CD4-positive, alpha-beta T cell treated with Interleukin-17A for 1 hour (primary cell): ENCODE measurements at places on chromosomes 2 and 18.

GRCh38 chr18:46037512-46038305, 34.4 kb downstream of the PSTPIP2 start:
- DNase-seq: no peak

DNA sequence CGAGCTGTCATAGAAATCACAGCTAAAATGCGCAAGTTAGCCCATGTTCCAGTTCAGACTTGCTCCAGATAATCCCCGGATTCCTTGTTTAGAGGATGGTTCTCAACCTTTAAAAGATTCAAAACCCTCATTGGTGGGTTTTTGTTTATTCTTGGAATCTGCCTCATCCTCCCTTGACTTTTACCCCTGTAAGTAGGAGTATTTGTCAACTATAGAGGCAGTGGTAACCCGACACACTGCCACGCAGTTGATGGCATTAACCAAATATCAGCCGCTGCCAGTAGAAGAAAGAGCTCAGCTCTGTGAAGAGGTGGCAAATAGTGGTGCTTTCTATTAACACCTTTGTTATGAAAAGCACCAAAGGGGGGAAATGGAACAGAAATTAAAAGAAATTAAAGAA, 40.4 kb upstream of the SELENOI start:
- DNase-seq: no peak

DNA sequence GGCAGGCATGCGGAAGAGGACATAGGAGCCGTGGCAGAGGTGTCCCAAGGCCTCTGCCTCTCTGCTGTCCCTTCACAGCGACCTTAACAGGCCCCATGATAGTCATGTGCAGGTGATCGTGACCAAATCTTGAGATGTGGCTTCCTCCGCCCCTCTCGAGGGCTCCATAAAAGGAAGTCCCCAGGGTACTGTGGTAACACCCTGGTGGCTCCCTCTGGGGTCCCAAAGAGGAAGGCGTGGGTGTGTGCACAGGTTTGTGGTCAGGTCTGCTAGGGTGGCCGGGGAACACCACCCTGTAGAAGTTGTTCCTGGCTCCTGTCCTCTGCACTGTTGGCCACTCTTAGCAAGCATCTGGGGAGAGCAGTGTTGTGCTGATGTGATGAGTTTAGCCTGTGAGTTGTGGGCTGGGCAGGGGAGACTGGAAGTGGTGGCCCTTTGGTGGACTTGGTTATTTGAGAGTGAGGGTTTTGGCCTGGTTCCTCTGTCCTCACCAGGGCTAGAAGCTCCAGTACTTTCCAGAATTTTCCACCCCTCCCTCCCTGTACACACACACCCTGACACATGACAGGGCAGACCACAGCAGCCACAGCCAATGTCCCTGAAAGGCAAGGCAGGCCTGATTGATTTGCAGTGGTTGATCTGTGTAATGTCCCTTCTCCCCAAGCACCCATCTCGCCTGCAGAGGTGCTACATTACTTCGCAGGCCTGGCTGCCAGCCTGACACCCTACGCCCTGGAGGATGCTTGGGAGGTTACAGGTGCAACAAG, 68.9 kb upstream of the BOD1L2 start:
- DNase-seq: peak; percentile 26

- no peak for DNase-seq
Measured at GRCh38 chr18:48318436-48318835, 90.7 kb downstream of the ZBTB7C start.

GRCh38 chr2:28951910-28952835, 28.9 kb upstream of the TOGARAM2 start:
- no peak for DNase-seq

GRCh38 chr2:85680707-85681371, 12.8 kb upstream of the SFTPB start:
- no peak for DNase-seq

DNA sequence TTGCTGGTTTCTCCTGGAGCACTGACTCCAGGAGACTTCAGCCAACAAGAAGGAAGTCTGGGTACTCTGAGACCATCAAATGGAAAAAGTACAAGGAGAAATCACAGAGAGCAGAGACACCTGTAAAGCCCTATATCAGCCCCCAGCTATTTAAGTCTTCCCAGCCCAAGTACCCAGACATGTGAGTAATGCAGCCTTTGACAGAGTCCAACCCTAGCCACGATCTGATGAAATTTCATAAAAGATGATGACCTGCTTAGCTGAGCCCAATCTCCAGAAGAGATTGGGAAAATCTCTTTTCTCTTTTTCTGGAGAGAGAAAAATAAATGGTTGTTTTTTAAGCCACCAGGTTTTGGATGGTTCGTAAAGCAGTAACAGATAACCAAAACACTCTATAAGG, 196.6 kb downstream of the NBAS start:
- no peak for DNase-seq

- DNase-seq: no peak
Measured at GRCh38 chr2:26721115-26722032, 28.9 kb downstream of the KCNK3 start.

DNA sequence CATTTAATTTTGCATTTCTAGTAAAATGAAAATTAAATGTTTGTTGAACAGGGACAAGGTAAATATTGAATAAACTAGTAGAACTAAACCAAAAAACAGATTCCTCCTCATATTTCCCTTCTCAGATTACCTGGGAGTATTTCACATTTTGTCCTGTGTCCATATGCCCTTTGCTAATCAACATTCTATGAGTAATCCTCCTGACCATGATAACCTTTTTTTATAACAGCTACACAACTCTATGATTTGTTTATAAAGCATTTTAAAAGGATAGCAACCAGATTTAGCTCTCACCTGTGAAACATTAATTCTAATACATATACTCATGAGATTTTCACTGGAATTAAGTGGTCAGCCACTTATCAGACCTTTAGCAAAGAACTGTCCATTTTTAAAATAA, 7.1 kb upstream of the DSG2 start:
- no peak for DNase-seq

DNA sequence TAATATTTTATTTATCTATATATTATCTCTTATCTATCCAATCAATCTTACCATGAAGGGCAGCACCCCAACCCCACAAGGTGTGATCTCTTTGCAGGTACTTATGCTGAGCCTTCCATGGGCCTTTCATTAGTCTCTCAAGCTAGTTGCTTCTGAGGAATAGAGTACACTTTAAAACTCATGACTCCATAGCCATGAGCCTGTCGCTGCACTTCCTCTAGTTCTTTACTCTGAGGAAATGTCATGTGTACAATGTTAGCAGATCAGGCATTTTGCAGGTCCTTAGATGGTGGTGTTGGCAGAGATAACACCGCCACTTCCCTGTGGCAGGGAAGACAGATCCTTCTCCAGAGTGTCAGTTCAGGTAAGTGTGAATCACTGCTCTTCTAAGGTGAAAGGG, 29.5 kb upstream of the STAT4 start:
- no peak for DNase-seq

- no peak for DNase-seq
Measured at GRCh38 chr2:28469947-28470535, 25.8 kb upstream of the PLB1 start.

- DNase-seq: no peak
Measured at GRCh38 chr2:241835611-241836010, 23.1 kb downstream of the PDCD1 start.

GRCh38 chr2:8956774-8957173, 46.7 kb downstream of the MBOAT2 start:
- DNase-seq: no peak

DNA sequence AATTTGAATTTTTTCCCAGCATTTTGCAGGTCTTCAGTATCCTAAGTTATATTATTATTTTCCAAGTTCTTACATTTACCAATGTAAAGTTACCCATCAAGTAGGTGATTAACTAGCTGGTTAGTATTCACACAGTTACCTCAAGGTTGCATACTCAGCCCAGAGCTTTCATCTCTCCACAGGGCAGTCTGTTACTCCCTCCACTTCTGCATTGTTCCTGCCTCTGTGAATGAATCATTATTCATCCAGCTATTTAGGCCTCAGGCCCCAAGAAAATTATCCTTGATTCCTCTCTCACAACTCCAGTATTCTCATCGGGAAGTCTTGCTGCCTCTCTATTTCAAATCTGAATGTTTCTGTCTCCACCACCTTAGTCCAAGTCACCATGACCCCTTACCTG, 92.2 kb downstream of the SMC6 start:
- no peak for DNase-seq

DNA sequence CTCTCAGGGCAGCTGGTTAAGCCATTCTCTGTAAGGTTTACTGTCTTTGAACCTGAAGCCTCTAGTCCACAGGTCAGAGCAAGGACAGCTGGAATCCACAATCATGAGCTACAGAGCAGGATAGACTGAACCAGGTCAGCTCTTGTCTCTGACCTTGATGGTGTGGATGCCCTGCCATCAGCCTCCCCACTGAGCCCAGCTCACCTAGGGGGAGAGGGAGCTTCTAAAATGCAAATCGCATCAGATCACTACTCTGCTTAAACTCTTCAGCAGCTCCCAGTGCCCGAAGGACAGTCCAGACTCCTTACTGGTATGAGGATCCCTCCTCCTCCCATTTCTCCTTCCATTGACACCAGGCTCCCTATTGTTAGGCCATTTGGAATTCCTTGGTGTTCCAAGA, 255.3 kb upstream of the CCDC68 start:
- no peak for DNase-seq

DNA sequence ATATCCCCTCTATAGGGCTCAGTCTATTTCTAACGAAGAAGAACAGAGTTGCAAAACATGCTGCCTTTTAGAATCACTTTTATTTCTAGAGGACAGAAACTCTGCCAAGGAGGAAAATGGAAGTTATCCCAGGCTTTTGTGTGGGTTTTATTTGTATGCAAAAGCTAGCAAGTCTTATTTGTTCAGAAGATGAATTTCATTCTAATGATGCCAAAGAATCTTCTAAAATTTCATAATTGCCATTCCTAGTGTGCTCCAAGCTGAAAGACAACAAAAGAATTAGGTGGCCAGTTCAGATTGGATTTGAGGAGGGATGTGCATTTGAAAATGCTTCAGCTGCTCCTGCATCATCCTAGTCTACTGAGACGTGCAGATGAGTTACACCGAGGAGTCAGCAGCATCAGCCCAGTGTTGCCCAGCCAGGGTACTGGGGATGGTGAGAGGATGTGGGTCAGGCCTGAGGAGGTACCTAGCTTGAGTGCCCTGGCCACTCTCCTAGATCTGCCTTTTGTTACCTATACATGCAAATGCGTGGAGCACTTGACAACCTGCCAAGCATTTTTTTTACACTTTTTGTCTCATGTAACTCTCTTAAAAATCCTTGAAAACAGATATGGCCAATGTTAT, 80.1 kb downstream of the KCNS3 start:
- no peak for DNase-seq

DNA sequence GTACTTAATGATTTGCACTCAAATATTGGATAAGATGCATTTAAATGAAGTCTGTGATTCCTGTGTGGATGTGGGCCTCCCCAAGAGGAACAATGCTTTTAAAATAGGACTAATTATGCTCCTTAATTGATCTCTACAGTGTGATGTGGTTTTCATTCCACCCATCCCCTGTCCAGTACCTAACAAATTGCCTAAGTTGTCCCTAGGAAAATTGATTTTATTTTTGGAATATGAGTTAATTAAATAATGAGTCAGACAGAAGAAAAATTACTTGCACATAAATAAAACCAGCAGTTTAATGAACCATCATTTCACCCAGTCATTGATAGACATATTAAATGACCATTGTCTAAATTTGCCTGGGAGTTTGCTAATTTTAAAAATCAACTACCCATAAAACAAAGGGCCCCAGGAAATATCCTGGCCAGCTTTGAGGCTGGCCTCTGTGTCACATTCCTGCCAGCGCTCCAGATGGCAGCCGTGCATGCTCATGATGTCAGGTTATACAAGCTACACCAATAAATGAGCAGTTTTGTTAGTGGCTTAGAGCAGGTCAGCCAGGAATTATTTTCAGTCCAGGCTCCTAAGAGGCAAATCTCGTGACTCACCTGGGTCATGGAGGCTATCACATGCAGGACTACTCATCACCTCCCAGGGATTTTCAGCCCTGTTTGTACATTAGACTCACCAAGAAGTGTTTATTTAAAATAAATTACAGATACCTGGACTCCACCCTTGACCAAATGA, 31.9 kb downstream of the ABHD3 start:
- DNase-seq: no peak

GRCh38 chr18:5444847-5445246, 99.0 kb downstream of the EPB41L3 start:
- no peak for DNase-seq

DNA sequence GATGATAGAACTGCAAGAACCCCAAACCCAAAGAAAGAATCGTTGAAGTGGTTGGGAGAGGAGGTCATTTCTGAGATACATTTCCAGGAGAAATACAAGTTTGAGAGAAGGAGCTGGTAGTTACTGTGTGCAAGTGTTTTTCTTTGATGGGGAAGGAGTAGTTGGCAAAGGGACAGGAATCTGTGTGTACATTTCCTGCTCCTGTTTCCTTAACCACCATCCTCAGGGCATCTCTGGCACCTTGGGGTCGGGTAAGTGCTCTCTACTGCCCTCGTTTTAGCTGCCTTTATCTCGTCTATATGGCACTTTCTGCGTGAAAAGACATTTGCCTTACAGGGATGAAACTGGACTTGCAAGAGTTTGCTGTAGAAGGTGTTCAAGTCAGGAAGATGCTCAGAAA, 27.3 kb downstream of the CDC42EP3 start:
- no peak for DNase-seq
